NCI-H1092 (cell line): ENCODE measurements at places on chromosomes 3 and 15.

DNA sequence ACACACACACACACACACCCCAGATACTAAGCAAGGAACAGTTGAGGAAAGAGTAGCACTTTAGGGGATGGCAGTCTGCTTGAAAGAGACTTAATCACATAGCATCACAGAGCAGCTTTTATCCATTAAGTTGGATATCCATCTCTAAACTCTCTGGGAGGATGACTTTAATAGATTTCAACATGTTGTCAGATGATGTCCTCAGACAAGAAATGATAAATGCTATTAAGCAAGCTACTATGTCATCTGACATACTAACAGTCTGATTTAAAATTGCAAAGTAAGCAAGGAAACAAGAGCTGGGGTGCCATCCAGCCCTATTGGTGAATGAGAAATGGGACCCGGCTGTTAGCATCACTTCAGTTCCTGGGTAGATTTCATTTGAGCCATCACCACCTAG lies 136.9 kb downstream of the PLCL2 start:
- no peak for DNase-seq

GRCh38 chr3:162034368-162034767 lies 537.8 kb downstream of the OTOL1 start:
- no peak for DNase-seq

DNA sequence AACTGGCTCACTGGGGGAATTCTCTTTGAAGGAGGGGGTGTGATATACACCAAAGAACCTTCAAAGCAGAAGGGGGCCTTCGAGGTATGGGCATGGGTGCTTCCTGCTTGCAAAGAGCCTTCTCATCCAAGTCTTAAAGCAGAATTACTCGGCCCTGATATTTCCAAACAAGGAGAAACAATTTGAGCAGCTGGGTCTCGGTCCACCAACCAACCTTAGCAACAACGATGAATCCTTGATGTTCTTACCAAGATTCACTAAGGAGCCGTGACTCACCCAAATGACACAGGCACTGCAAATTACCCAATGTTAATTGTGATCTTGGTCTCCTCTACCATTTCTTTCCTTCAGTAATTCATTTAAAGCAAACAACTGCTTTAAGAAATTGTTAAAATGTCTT lies 7.7 kb downstream of the HOMER2 start:
- DNase-seq, result no peak

GRCh38 chr15:92402751-92403150 lies 9.1 kb downstream of the ST8SIA2 start:
- no peak for DNase-seq

GRCh38 chr15:74913041-74913440 lies 6.4 kb upstream of the FAM219B start:
- no peak for DNase-seq

- DNase-seq, result no peak
Measured at GRCh38 chr15:73335026-73335425, 33.7 kb downstream of the HCN4 start.

DNA sequence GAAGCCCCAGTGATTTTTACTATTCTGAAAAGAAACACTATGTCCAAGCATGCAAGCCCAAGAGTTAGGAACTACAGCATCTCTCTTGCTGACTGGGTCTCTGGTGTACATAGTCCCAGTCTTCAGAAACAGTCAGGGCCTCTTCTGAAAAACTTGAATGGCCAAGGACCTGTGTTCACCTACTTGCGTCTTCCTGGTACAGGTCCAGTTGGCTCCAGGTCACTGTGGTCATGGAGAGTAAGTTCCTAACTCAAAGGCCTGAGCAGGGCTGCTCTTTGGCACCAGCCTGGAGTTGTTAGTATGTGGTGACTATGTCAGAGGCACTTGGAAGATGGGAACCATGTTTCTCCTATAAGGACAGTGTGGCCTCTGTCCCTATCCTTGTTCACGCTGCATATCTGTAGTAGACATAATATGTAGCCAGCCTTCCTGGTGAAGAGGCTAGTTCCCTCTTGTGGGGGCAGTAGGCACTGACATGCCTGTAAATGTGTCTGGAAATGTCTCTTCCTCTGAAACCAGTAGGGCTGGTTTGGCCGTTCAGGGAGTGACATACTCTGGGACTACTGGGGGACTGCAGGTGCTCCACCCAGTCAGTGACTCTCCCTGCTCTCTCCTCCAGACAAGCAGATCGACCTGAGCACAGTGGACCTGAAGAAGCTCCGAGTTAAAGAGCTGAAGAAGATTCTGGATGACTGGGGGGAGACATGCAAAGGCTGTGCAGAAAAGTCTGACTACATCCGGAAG lies 2.6 kb upstream of the RBM15B start:
- no peak for DNase-seq

DNA sequence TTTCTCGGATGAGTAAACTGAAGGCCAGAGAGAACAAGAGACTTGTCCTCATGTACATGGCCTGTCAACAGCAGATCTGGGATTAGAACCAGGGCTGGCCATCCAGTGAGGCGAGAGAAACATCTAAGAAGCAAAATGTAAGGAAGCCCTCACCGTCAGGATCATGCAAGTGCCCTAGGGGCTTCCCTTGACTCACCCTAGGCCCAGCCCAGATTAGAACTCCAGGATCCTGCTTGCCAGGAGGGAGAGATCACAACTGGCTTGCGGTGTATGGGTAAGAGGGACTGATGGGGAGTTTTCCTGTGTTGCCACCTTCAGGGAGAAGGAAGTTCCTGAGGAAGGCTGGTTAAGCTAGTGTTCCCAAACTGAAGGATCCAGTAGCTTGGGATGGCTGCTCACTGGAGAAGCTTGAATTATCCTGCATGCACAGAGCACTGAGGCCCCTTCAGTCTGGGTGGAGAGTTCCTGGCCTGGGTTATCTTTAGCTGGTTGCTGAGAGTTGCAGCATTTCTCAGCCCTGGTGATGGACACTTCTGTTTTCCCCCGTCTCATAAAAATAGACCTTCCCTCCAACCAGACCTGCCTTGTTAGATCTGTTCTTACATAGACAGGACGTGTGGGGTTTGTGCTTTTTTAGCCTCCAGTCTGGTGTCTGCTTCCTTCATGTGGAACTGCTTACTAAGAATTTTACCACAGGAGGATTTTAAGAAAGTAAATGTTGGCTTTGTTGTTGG lies 28.2 kb upstream of the XIRP1 start:
- no peak for DNase-seq

DNA sequence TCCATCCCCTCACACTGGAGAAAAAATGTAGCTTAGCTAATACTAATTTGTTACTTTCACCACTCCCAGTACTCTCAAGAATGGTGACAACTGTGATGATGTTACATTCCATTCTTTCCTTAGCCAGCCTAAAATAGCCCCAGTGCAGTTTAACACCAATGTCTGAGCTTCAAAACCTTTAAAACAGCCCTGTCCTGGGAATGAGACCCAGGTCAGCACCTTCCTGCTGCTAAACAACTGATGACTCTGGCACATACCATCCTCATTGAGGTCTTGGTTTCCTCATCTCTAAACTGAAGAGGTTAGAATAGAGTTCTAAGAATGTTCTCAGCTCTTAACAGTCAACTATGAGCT lies 3.8 kb downstream of the SCAMP2 start:
- DNase-seq, result no peak

DNA sequence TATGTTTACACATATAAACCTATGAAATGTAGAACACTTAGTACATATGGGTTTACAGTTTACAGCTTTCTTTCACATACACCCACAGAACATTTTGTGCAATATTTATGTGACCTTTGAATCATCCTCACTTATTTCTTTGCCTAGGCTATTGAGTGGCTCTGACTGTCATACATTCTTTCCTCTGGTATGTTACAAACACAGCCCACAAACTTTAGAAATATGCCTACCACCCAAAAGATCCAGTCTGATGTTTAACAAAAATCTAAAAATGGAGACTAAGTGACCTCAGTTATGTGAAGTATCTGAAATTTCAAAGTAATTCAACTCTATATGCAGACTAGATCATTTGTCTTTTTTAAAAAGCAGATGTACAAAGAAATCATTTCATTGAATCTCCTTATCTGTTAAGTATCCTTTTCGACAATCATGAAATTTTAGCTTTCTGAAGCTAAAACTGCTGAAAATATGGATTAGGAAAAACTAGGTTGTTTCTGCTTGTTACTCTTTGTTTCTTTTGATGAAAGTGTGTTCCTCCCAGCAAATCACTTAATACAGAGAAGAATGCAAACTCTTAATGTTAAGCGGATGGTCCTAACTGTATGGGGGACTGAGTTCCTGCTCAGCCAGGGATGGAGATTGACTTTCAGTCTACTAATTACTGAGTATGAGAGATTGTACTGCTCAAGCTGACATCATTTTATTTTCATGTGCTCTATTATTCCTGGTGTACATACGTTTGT lies 27.7 kb downstream of the CCDC54 start:
- DNase-seq, result no peak

GRCh38 chr3:12891391-12891984 lies 50.1 kb upstream of the RPL32 start:
- DNase-seq, result no peak

DNA sequence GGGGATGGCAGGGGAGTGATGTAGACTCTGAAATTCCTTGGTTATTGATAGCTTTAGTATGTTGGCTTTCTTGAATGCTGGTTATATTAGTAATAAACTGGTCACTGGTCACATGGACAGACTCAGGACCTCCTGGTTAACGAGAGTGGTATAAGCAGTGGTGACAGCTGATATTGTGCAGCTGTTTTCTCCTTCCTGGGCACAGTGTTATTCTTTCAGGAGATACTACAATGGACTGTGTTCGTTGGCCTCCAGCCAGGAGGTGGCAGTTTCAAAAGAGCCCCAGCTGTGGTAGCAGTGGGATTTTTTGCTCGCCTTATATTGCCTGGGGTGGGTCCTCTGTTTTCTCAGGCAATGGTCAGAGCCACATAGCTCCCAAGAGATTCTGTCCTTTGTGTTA lies 181.6 kb upstream of the RBMS3 start:
- no peak for DNase-seq
